Breast epithelium (tissue), 4 donors: ENCODE measurements at places on chromosomes 5 and 9.

DNA sequence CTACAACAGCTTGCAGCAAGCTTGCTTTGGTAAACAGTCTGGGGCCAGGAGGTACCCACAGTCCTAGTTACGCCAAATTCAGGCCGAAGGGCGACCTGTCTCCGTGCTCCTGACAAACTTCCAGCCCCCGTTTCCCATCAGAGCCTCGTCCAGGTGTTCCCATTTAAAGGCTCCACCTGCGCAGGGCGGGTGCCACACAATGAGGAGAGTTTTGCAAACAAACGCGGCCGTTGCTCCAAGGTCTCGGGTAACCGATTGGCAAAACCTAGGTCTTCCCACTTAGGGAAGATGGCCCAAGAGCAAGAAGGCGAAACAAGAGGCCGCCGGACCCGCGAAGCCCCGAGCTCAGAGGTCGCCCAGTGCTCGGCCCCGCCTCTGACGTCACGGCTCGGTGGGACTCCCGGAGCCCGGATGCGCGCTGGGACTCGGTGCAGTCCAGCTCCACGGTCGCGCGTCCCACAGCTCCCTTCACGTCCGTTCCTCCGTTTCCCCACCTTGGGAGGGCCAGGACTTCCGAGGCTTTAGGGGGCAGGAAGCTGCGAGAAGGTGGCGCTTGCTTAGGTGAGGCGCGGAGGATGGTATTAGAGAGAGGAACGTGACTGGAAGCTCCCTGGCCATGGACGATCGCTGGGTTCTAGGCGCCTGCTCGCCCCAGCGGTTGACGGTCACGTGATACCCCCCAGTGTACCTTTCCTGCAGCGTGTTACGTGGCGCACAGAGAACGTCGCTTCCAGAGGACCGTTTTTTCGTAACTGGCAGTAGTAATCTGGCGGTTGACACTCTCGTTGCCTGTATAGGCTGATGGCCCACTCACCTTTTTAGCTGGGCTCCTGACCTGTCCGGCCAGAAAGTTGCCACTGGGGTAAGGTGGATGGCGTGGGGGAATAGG lies 41.8 kb upstream of the KDM4C start:
- DNase-seq = peak; percentile 54

DNA sequence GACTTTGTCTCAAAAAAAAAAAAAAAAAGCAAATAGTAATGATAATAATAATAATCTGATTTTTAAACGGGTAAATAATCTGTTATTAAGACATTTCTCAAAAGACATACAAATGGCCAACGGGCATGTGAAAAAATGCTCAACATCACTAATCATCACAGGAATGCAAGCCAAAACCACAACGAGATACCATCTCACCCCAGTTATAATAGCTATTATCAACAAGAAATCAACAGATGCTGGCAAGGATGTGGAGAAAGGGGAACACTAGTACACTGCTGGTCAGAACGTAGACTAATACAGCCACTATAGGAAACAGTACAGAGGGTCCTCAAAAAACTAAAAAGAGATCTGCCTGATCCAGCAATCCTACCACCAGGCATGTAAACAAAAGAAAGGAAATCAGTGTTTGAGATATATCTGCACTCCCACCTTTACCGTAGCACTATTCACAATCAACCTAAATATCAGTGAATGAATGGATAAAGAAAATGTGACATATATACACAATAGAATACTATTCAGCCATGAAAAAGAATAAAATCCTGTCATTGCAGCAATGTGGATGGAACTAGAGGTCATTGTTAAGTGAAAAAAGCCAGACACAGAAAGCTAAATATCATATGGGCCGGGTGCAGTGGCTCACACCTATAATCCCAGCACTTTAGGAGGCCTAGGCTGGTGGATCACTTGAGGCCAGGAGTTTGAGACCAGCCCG lies 24.9 kb downstream of the VAV2 start:
- no peak for DNase-seq

- DNase-seq = no peak
These were observed 28.4 kb downstream of the VCP start for GRCh38 chr9:35044071-35044470.

DNA sequence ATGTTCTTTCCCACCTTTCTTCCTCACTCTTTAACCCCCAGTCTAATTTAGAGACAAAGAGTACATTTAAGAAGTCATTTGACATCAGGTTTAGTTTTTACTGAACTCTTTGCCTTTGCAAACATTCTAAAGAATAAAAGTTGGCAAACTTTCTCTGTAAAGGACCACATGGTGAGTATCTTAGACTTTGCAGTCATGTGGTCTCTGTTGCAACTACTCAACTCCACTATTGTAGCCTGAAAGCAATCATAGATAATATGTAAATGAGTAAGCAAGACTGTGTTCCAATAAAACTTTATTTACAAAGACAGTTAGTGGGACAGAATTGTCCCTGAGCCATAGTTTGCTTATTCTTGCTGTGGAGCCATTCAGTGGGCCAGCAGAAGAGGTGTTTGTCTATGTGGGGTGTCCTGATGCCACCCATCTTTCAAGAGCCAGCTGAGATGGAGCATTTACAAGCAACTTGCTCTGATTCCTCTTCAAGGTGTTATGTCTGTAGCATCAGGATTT lies 25.4 kb downstream of the ABLIM3 start:
- DNase-seq = no peak

GRCh38 chr9:93116072-93116961 lies 17.7 kb downstream of the NINJ1 start:
- peak; percentile 70 for DNase-seq

DNA sequence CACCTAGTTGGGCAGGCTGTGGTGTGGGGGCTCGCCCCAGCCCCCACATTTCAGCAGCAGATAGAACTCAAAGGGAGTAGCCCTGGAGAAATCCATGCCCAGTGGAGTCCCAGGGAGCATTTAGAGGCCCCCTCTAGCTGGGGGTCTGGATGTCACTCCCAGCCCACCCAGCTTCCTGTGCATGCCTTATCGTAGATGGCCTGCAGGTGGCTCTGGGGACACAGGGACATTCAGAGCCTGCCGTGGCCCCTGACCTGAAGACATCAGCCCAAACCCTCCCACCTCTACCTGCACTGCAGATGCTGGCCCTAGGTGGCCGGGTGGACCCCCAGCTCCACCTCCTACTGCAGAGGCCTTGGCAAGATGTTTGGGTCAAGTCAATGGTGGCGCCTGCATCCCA lies 49.0 kb upstream of the LMX1B start:
- no peak for DNase-seq

- DNase-seq = no peak
These were observed 82.9 kb downstream of the FEM1C start for GRCh38 chr5:115461506-115462290.

GRCh38 chr9:116979456-116979855 lies 292.4 kb downstream of the TRIM32 start:
- DNase-seq = no peak

DNA sequence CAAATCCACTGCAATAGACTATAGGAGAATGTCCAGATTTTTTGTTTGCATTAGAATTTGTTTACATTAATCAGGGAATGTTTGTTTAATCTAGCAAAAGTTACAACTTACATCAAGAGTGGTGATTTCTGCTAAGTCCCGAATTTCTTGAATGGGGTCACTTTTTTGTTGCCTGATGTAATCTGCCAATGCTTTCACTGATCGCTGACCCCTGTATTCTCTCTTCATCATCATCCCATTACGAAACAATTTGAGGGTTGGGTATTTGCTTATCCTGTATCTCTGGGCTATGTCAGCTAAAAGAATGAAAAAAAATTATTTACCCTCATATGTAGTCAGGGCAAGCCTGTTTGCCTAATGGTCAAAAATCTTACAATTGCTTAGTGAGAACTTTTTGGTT lies 76.9 kb downstream of the ERP44 start:
- DNase-seq = no peak

- DNase-seq = no peak
These were observed 153.7 kb downstream of the MEF2C start for GRCh38 chr5:88729084-88729828.

GRCh38 chr9:111076519-111076918 lies 38.2 kb upstream of the LPAR1 start:
- no peak for DNase-seq

DNA sequence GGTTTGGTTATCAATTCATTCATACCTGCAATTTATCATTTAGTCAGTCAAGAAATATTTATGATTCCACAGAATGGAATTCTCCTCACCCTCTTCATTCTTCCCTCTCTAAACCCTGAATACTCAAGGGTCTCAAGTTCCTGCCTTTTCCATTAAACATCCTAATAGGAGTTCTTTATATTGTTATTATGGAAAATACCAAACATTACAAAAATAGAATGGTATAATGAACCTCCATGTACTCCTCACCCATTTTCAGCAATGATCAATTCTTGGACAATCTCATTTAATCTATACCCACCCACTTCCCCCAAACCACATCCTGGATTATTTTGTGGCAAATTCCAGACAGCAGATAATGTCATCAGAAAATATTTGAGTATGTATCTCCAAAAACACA lies 74.5 kb downstream of the ADAMTS12 start:
- DNase-seq = no peak

- DNase-seq = no peak
These were observed 102.4 kb downstream of the CDK5RAP2 start for GRCh38 chr9:120477534-120478001.

GRCh38 chr5:38011668-38012188 lies 171.9 kb upstream of the GDNF start:
- DNase-seq = no peak

- DNase-seq = no peak
These were observed 43.7 kb downstream of the MEF2C start for GRCh38 chr5:88839238-88839637.

- DNase-seq = no peak
These were observed 52.7 kb downstream of the ITGA1 start for GRCh38 chr5:52840277-52841050.

- no peak for DNase-seq
These were observed 242.4 kb upstream of the ATP10B start for GRCh38 chr5:161094411-161094810.

- DNase-seq = no peak
These were observed 321.9 kb upstream of the IRX4 start for GRCh38 chr5:2204366-2205184.

GRCh38 chr5:141508798-141509611 lies 20.1 kb downstream of the PCDHGC5 start:
- DNase-seq = no peak

DNA sequence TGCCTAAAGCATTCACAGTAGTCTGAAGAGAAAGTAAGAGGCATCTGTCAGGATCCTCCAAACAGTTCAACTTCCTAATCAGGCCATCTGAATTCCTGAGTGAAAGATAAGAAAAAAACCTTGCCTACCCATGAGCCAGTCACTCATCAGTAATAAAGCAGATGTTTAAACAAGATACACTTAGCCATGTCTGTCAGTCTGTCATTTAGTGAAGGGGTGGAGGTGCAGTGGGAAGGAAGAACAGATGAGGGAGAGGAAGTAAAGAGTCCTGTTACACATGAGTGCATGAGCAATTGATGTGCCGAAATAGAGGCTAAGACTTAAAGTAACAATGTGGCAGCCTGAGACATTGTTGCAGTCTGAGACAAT lies 29.9 kb upstream of the DMRTA1 start:
- DNase-seq = no peak

DNA sequence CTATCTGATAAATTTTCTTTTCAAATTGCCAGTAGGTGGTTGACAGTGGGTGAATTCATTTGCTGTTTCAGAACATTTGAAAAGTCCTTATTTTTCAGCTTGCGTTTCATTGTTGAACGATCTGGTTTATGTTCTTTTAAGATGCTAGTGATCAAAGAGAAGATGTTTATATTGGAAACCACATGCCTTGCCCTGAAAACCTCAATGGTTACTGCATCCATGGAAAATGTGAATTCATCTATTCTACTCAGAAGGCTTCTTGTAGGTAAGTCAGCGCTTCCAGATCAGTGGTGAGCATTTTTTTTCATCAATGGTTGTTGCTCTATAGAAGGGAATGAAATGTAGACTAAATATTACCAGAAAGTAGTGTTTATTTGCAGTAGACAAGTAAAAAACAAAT lies 16.6 kb upstream of the CAVIN4 start:
- no peak for DNase-seq

GRCh38 chr5:126267438-126267837 lies 155.8 kb upstream of the GRAMD2B start:
- no peak for DNase-seq

GRCh38 chr5:78781611-78782286 lies 133.2 kb upstream of the LHFPL2 start:
- DNase-seq = no peak

DNA sequence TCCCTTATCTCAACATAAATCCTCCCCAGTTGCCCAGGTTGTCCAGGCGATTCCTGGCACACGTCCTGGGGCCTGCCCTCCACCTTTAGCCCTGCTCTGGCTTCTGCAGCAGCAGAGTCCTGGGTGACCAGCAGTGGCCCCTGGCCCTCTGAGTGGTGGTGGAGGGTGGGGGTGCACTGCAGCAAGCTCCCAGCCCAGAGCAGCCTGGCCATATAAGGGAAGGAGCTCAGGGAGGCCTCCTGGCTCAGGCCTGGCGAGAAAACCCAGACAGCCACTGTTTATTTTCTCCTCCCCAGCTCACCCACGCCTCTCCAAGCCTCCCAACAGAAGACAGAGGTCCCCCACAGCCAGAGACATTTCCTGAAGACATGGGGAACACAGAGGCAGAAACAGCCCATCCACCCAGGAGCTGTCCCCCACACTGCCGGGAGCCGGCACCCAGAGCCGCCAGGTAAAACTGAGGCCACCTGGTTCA lies 44.7 kb upstream of the IL17B start:
- no peak for DNase-seq

GRCh38 chr9:131892902-131893500 lies 153.1 kb upstream of the RAPGEF1 start:
- DNase-seq = no peak

GRCh38 chr5:134099288-134099872 lies 15.1 kb upstream of the TCF7 start:
- no peak for DNase-seq

- DNase-seq = no peak
These were observed 84.3 kb upstream of the SLC1A3 start for GRCh38 chr5:36521838-36522745.

- no peak for DNase-seq
These were observed 318.3 kb downstream of the MLLT3 start for GRCh38 chr9:20303996-20304395.

- DNase-seq = no peak
These were observed 1124.2 kb upstream of the WWC1 start for GRCh38 chr5:167167191-167167795.

DNA sequence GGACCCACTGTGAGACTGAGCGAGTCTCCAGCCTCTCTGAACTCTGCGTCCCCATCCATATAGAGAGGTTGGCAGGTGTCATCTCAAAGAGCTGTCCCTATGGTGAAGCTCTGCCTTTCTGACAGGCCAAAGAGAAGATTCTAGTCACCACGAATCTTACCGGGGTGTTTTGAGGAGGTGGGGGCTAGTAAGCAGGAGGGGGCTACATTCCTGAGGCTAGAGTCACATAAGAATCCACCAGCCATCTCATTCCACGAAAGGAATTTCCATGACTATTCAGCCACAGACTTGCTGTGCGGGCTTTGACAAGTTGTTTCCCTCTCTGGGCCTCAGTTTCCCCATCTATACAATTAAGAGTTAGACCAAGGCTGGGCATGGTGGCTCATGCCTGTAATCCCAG lies 16.3 kb downstream of the PDGFRB start:
- no peak for DNase-seq

DNA sequence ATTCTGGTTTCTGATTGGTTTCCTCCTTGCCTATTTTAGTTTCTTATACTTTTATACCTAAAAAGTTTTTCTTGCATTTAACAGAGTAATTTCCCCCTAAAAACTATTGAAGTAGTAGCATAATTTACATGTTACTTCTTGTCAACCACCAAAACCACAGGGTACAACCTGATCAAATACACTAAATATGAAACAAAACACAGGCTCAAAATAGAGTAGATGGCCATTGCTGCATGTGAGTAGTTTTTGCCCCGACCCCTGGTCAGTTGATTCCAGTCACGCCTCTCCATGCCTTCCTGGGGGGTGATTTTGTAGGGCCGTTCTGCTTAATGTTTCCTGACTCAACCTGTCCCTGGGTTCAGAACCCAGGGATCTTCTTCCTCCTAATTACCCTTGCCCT lies 101.8 kb downstream of the TLE4 start:
- no peak for DNase-seq
